A549 (cell line): ENCODE measurements at places on chromosomes 13 and 19. TPM values are rescaled to one million over a fixed set of nuclear protein-coding genes. Genes with fewer than 3 reads are reported as not detected.

The ADGRE1 gene
- polyA plus RNA-seq: 4.8 to 6.6 TPM (median 5.0 TPM) in 3 replicates

The PCCA gene
- polyA plus RNA-seq: 12.9 to 13.7 TPM (median 12.9 TPM) in 3 replicates

The CCDC169 gene
- 1.0 to 1.7 TPM (median 1.3 TPM) in 3 replicates for polyA plus RNA-seq

The KLHL1 gene
- not detected in 3 replicates for polyA plus RNA-seq

DNA sequence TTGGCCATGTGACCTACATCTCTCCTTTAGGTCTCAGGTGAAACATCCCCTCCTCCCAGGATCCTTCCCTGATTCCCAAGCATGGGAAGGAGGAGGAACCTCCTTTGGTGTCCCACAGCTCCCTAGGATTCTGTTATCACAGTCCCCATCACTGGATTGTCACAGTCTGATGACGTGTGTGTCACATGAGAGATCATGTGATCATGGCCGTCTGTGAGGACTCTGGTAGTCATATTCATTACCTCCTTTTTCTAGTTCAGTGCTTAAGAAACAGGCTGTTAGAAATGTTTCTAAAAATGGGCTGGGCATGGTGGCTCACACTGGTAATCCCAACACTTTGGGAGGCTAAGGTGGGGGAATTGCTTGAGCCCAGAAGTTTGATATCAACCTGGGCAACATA is 3.0 kb downstream of the DHX34 start:
- DNase-seq: no peak

GRCh38 chr19:47479701-47480503 is 4.1 kb downstream of the KPTN start:
- DNase-seq: no peak

DNA sequence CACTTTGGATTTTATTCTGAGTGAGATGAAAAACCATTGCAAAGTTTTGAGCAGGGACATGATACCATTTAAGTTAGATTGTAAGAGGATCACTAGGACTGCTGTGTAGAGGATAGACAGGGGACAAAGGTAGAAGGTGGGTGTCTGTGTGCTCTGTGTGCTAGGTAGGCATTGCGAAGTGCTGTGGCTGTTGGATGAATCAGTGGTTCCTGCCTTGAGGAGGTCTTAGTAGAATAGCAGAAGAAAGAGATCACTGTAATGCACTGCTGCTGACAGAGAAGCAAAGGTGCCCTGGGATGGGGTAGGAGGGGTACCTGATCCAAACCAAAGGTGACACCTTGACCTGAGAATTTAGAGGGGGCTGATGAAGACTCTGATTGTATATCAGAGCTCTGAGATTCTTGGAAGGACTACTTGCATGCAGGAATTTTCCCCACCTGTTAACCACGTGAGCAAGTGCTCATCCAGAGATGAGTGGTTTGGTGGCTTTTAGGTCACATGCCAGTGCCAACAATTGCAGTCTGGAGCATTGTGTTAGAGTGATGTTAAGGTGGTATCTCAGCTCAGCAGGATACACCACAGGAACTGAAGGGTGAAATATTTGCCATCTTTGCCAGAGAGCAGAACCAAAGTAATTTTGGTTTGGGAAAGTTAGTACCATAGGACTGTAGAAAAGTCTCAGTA is 10.8 kb downstream of the WASF3 start:
- DNase-seq: no peak

DNA sequence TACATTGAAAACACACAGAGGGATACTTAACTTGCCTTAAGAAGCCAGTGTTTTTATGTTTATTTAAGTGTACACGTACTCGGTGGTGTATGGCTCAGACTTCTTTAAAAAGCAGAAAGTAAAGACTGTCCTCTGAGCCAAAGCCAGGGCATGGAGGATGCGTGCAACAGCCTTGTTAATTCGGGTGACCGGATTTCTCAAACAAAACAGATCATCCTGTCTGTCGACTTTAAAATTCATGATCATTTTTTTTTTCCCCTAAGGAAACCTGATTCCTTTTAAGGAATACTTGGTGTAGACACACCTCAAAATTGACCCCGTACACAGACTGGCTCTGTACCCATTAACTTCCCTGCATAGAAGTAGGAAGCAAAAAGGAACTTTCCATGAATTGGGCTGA is 124.7 kb upstream of the RNF113B start:
- no peak for DNase-seq

The ERICH4 gene
- 0.10 TPM in 1 of 3 replicates, not detected in the others for polyA plus RNA-seq

GRCh38 chr13:40060296-40061007 is 405.0 kb downstream of the COG6 start:
- no peak for DNase-seq

The CEACAM19 gene
- polyA plus RNA-seq: 7.2 to 10.3 TPM (median 9.7 TPM) in 3 replicates
